AG04449 (cell line): ENCODE measurements at places on chromosomes 3 and 15.

GRCh38 chr3:105014631-105015030 lies 352.1 kb upstream of the ALCAM start:
- peak; percentile 28 for DNase-seq

- DNase-seq, result no peak
These were observed 11.2 kb upstream of the ACTL6A start for GRCh38 chr3:179551349-179552105.

- DNase-seq, result no peak
These were observed 373.7 kb upstream of the NECTIN3 start for GRCh38 chr3:110697961-110698360.

GRCh38 chr3:50623840-50624474 lies 7.0 kb downstream of the MAPKAPK3 start:
- no peak for DNase-seq

- peak; percentile 9 for DNase-seq
These were observed 289.3 kb downstream of the EPHB1 start for GRCh38 chr3:135084405-135084804.

- no peak for DNase-seq
These were observed 146.4 kb upstream of the ONECUT1 start for GRCh38 chr15:52936489-52936888.
